IMR-90 (cell line): ENCODE measurements at places on chromosomes 1 and 21. TPM values are rescaled to one million over a fixed set of nuclear protein-coding genes. Genes with fewer than 3 reads are reported as not detected.

GRCh38 chr1:62307446-62307845 is 11.8 kb downstream of the KANK4 start:
- no peaks in the 10 kb centered on the region for H3K27me3 ChIP-seq
- no peak overlapping the region for H3K27ac ChIP-seq
- DNase-seq, result no peak
- no peak overlapping the region for H3K4me3 ChIP-seq

DNA sequence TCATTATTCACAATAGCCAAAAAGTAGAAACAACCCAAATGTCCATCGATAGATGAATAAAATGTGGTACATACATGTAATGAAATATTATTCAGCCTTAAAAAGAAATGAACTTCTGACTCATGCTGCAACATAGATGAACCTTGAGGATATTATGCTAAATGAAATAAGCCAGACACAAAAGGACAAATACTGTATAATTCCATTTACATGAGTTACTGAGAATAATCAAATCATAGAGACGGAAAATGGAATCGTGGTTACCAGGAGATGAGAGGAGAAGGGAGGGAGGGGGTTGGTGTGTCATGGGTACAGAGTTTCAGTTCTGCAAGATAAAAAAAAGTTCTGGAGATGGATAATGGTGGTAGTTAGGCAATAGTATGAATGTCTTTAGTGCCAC is 184.1 kb downstream of the PSMG1 start:
- peak; percentile 64 for DNase-seq
- peaks cover 15% of the 10 kb centered on the region for H3K4me1 ChIP-seq

GRCh38 chr1:12539705-12540579 is 78.1 kb downstream of the DHRS3 start:
- peak overlapping the region; percentile 68 for H3K27ac ChIP-seq
- peaks cover 3% of the 10 kb centered on the region; the same call in 1 of the 2 replicates for H3K27me3 ChIP-seq
- no peak overlapping the region for H3K4me3 ChIP-seq
- peak; percentile 93 for DNase-seq
- peaks cover 23% of the 10 kb centered on the region for H3K4me1 ChIP-seq

- no peak overlapping the region for H3K4me3 ChIP-seq
- H3K27me3 ChIP-seq, result no peaks in the 10 kb centered on the region
- 0 out of 2 replicates have a peak, but pooled peaks cover under 1% of the 10 kb centered on the region for H3K36me3 ChIP-seq
- 0 out of 2 replicates have a peak, but pooled peaks cover 2% of the 10 kb centered on the region for H3K4me1 ChIP-seq
- peak; percentile 12 for DNase-seq
Measured at GRCh38 chr21:41868062-41868710, 11.0 kb downstream of the PRDM15 start.

DNA sequence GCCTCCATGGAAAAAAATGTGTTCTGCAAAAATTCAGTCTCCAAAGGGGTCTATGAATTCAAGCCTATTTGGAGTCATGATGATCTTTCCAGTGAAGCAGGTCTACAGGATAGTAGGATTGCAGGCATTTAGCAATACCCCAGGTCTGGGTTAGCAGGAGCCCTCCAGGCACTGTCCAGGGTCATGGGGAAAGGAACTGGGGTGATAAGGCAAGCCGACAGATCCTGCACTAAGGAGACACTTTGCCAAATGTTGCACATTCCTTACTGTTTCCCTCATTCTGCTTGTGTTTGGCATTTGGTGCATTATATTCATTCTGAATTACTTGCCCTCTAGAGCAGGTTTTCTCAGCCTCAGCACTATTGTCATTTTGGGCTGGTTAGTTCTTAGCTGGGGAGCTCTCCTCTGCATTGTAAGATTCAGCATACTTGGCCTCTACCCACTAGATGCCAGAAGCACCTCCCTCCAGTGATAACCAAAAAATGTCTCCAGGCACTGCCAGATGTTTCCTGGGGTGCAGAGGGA is 333.3 kb upstream of the PLXNA2 start:
- no peaks in the 10 kb centered on the region for H3K4me1 ChIP-seq
- H3K27me3 ChIP-seq, result no peaks in the 10 kb centered on the region
- H3K27ac ChIP-seq, result no peak overlapping the region

- no peaks in the 10 kb centered on the region for H3K36me3 ChIP-seq
- H3K4me3 ChIP-seq, result no peak overlapping the region
- peaks cover 7% of the 10 kb centered on the region; the same call in 1 of the 2 replicates for H3K4me1 ChIP-seq
- no peak overlapping the region for H3K27ac ChIP-seq
- peaks cover 8% of the 10 kb centered on the region; the same call in 1 of the 2 replicates for H3K27me3 ChIP-seq
- peak; percentile 17 for DNase-seq
Measured at GRCh38 chr1:14897997-14898645, 255.4 kb upstream of the TMEM51 start.

DNA sequence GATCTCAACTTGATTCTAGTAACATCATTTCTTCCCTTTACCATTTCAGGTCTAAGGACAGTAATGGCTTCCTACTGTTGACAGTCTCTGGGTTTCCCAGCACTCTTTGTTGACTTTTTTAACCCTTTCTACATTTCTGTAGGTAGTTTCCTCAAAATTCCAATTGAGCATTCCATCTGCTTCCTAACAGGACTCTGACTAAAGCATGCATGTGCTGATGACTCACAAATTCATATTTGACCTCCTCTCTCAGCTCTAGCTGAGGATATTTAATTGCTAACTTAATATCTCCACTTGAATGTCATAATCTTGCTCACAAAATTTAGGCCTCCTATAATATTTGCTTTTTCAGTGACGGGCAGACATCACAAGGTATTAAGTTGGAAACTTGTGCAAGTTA is 93.3 kb upstream of the ZNHIT6 start:
- no peak overlapping the region for H3K4me3 ChIP-seq
- DNase-seq, result peak; percentile 62
- no peaks in the 10 kb centered on the region for H3K27me3 ChIP-seq
- no peak overlapping the region for H3K27ac ChIP-seq

DNA sequence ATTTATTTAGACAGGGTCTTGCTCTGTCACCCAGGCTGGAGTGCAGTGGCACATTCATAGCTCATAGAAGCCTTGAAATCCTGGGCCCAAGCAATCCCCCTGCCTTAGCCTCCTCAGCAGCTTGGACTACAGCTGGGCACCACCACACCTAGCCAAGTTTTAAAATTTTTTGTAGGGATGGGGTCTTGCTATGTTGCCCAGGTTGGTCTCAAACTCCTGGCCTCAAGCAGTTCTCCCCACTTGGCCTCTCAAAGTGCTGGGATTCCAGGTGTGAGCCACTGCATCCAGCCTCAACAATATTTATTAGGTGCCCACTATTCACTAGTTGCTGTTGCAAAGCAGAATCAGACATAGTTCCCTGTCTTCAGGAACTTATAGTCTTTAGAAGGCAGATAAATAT is 14.1 kb upstream of the GPX7 start:
- H3K27me3 ChIP-seq, result peaks cover 19% of the 10 kb centered on the region
- no peak for DNase-seq
- H3K36me3 ChIP-seq, result no peaks in the 10 kb centered on the region
- H3K27ac ChIP-seq, result no peak overlapping the region
- no peaks in the 10 kb centered on the region for H3K4me1 ChIP-seq
- H3K4me3 ChIP-seq, result no peak overlapping the region

GRCh38 chr1:183477986-183478781 is 5.9 kb downstream of the SMG7 start:
- no peak for DNase-seq
- H3K27ac ChIP-seq, result no peak overlapping the region
- H3K4me1 ChIP-seq, result peaks cover 6% of the 10 kb centered on the region
- no peaks in the 10 kb centered on the region for H3K36me3 ChIP-seq
- no peaks in the 10 kb centered on the region for H3K27me3 ChIP-seq
- no peak overlapping the region for H3K4me3 ChIP-seq

DNA sequence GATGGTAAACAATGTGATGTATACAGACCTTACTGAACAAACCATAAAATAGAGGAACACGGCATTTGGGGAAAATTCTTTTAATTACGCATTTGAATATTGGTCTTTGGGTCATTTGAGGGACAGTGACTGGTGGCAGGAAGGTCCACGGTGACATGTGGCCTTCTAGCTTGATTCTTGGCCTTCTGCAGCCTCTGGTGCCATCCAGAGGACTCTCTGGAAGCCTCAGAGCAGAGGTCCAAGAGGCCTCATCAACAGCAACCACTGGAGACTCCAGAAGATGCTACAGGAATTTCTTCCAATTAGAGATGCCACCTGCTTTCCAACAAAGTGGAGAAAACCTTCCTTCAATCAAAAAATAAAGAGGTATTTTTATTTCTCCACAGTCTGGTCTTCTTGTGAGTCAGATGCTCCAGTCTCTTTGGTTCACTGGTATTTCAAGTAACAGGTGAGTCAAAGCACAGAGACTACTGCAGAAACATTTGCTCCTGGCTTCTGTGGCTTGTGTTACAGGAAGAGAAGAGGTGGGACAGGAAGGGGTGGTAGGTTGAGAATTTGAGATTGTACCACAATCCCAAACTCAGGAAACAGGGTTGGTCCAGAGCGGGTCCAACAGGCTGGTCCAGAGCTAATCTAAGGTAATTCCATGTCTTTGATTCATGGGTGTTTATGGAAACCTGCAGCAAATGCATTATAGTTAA is 2.7 kb upstream of the F5 start:
- no peak for DNase-seq
- H3K4me3 ChIP-seq, result no peak overlapping the region
- H3K36me3 ChIP-seq, result no peaks in the 10 kb centered on the region
- peaks cover 3% of the 10 kb centered on the region; the same call in 1 of the 2 replicates for H3K27me3 ChIP-seq
- no peak overlapping the region for H3K27ac ChIP-seq
- no peaks in the 10 kb centered on the region for H3K4me1 ChIP-seq

GRCh38 chr1:225933072-225933471 is 7.9 kb downstream of the LEFTY2 start:
- no peaks in the 10 kb centered on the region for H3K27me3 ChIP-seq
- H3K4me1 ChIP-seq, result no peaks in the 10 kb centered on the region
- peak; percentile 85 for DNase-seq
- no peak overlapping the region for H3K27ac ChIP-seq
- H3K36me3 ChIP-seq, result no peaks in the 10 kb centered on the region
- no peak overlapping the region for H3K4me3 ChIP-seq

- H3K27ac ChIP-seq, result no peak overlapping the region
- H3K4me1 ChIP-seq, result peaks cover 9% of the 10 kb centered on the region
- no peak overlapping the region for H3K4me3 ChIP-seq
- no peak for DNase-seq
Measured at GRCh38 chr1:151002051-151002450, 4.7 kb downstream of the MINDY1 start.

- peak; percentile 49 for DNase-seq
- H3K36me3 ChIP-seq, result peaks cover 55% of the 10 kb centered on the region
- 0 out of 2 replicates have a peak overlapping the region, but pooled peaks have one; percentile 40 for H3K27ac ChIP-seq
- H3K4me3 ChIP-seq, result no peak overlapping the region
- H3K27me3 ChIP-seq, result no peaks in the 10 kb centered on the region
Measured at GRCh38 chr21:29053656-29054055, 19.8 kb downstream of the CCT8 start.

DNA sequence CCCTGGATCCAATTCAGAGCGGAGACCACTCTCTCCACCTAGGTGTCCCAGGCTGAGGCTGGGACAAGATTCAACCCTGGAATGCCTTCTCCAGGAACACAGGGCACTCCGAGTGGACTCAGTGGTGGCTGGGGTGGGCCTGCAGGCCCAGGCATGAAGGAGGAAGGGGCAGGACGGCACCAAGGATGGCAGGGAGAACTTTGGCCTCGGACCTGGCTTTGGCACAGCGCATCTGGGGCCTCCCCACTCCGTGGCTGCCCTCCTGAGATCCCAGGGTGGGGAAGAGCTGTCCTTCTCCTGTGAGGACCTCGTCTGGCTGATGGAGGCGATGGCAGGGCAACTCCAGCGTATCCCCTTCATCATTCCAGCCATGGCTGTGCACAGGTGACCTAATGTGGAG is 35.6 kb downstream of the DHCR24 start:
- H3K4me3 ChIP-seq, result no peak overlapping the region
- H3K27ac ChIP-seq, result peak overlapping the region; percentile 75
- H3K4me1 ChIP-seq, result peaks cover 18% of the 10 kb centered on the region
- H3K27me3 ChIP-seq, result no peaks in the 10 kb centered on the region

- H3K27ac ChIP-seq, result no peak overlapping the region
- H3K27me3 ChIP-seq, result no peaks in the 10 kb centered on the region; the same call in none of the 2 replicates
- H3K36me3 ChIP-seq, result no peaks in the 10 kb centered on the region
- no peak overlapping the region for H3K4me3 ChIP-seq
- no peak for DNase-seq
Measured at GRCh38 chr1:84060781-84061180, 61.8 kb upstream of the TTLL7 start.

Gene GPR153
- total RNA-seq, result 1.7 and 1.8 TPM in 2 replicates

Gene CD244
- not detected in 2 replicates for total RNA-seq

Gene TTC13
- total RNA-seq, result 8.9 and 9.1 TPM in 2 replicates

Gene PLEKHG5
- total RNA-seq, result 4.8 and 5.0 TPM in 2 replicates

Gene SLC41A1
- 6.3 and 6.7 TPM in 2 replicates for total RNA-seq
